ENCODE measurements at places on chromosomes 7 and 10.

GRCh38 chr10:125333209-125333591 is 172.8 kb upstream of the CTBP2 start:
- DNase-seq = no peak

DNA sequence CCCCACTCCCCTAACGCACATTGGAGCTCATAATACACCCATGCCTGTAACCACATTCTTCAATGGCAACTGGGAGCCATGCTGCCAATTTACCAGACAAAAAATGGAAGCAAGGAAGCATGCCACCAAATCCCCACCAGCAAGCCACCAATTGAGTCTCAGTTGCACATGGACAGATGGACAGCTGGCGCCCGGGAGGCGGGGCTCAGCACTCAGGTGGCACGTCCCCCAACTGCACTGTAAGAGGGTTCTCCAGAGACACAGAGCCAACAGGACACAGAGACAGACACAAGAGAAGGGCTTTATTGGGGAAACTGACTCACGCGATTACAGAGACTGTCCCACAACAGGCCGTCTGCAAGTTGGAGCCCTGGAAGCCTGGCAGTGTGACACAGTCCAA is 2.5 kb downstream of the MAD1L1 start:
- DNase-seq = no peak

GRCh38 chr7:47088329-47089067 is 493.4 kb downstream of the TNS3 start:
- DNase-seq = no peak

DNA sequence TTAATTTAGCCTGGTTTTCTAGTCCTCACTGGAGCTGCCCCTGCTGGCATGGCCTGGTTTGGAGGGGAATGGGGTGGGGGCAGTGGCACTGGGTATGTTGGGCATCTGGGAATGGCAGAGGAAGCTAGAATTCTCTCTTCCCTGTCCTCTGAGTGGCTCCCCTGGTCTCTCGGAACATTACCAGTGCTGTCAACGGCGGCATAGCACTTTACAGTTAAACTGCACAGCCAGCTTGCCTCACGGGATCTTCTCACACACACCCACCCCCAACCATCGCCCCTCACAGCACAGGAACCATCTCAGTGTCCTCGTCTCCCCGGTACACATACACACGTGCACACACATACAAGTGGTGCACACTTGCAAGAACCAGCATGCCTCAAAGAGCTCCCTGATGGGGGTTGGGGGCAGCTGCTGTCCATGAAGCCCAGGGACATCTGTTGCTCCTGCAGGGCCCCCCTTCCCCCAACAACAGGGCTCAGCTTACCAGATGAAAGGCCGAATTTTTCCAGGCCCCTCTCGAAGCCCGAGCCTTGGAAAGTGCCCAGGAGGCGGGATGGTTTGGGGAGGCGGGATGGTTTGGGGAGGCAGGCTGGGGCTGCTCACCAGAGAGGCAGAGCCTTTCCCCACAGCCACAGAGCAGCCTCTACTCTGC is 41.0 kb downstream of the TSPAN15 start:
- no peak for DNase-seq

GRCh38 chr7:41567031-41567730 is 135.7 kb downstream of the INHBA start:
- DNase-seq = no peak
